Stimulated activated CD4-positive, alpha-beta T cell treated with anti-CD3 and anti-CD28 coated beads, Interleukin-12 subunit alpha, Interleukin-12 subunit beta, amount 100 ng/mL, for 24 hours (primary cell): ENCODE measurements at places on chromosomes 6 and 20.

DNA sequence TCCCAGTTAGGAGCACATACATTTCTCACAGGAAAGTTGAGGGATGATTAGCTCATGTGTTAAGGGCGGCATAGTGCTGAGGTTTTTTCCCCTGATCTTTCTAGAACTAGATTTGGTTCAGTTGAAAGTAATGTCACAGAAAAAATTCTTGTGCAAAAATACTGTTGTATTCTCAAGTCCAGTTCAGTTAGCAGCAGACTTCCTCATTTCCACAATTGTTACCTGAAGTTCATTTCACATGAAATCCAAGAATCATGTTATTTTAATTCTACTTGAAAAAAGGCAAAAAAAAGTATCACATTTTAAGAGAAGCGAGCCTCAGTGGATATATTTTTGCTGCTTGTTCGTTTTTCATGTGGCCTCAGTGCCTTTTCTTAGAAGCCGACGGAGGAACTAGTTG, 227.8 kb downstream of the TMEM242 start:
- no peak for DNase-seq

DNA sequence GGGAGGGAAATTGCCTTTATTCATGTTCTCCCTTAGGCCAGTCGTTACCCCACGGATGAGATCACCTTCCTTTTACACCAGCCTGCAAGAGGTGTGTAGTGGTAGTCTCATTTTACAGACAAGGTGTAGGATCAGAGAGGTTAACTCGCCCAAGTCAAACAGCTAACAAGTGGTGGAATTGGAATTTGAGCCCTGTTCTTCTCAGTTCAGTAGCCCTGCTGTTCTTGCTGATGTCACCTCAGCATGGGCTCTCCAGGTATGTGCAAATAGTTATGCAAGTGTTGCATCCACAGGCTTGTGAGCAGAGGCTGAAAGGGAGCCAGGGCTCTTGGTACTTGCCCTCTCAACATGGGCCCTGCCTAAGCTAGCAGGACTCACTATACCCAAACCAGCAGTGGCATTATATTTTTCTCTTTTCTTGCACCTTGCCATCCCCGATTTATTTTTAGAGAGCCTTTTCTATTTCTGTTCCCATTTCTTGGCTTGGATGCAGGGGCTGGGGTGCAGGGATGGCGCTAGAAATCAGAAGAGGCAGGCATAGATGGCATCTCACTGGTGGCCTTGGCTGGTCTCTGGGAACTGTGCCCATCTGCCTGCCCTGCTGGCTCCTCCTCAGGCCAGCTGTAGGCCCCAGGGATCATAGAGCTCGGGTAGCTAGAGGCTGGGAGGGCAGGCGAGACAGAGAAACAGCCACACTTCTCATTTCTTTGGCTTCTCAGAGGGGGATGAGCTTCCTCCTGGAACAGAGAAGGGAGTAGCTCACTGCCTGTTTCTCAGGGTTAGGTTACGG, 18.2 kb downstream of the PPARD start:
- DNase-seq: no peak

- no peak for DNase-seq
Observed at GRCh38 chr6:94254689-94255088, 835.3 kb upstream of the EPHA7 start.

DNA sequence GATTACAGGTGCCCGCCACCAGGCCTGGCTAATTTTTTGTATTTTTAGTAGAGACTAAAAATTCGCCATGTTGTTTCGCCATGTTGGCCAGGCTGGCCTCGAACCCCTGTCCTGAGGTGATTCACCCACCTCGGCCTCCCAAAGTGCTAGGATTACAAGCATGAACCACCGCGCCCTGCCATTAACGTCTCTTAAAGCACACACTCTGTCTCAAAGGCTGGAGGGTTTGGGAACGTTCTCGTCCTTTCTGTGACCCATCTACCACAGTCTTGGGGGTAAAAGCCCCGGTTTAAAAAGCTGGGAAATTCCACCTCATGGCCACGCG, 57.8 kb upstream of the ARID1B start:
- no peak for DNase-seq

GRCh38 chr6:149608381-149608982, 40.0 kb downstream of the KATNA1 start:
- DNase-seq: no peak

- DNase-seq: no peak
Observed at GRCh38 chr6:17478223-17478907, 85.0 kb downstream of the CAP2 start.

- DNase-seq: no peak
Observed at GRCh38 chr6:32982702-32983492, 14.5 kb downstream of the BRD2 start.

DNA sequence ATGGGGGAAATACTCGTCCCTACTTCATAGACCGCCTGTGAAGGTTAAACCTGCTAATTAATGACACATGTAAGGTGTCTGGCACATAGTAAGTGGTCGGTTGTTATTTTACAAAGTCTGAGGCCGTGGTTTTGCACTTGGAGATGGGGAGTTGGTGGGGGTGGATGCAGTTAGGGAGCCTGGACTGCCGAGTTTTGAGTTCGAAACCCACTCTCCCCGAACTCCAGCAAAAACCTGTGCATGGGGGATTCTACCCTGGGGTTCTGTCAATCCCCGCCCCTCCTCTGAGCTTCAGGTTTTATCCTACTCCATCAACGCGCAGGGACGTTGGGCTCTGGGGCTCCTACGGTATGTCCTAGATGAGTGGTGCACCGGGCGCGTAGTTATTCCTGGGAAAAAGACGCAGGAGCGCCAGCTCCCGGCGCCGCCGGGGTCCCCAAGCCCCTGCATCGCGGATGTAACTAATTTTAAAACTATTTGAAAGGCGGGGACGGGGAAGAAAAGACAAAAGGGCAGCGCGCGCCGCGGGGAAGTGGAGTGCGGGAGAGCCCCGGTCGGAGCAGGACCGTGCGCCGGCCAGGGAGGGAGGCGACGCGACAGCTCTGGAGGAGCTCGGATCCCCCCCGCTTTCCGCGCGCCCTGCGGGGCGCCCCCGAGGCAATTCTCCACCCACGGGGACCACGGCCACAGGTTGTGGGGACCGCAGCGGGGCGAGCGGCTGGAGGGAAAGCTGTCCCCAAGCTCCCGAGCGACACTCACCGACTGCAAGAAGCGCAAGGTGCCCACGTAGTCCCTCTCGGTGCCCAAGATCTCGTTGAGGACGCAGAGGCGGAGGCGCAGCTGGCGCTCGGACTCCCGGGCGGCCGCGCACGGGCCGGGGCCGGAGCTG, 672 bp downstream of the PREX1 start:
- no peak for DNase-seq

- no peak for DNase-seq
Observed at GRCh38 chr6:161744211-161745067, 470.6 kb upstream of the AGPAT4 start.

GRCh38 chr6:24922170-24922569, 13.6 kb downstream of the RIPOR2 start:
- DNase-seq: no peak

DNA sequence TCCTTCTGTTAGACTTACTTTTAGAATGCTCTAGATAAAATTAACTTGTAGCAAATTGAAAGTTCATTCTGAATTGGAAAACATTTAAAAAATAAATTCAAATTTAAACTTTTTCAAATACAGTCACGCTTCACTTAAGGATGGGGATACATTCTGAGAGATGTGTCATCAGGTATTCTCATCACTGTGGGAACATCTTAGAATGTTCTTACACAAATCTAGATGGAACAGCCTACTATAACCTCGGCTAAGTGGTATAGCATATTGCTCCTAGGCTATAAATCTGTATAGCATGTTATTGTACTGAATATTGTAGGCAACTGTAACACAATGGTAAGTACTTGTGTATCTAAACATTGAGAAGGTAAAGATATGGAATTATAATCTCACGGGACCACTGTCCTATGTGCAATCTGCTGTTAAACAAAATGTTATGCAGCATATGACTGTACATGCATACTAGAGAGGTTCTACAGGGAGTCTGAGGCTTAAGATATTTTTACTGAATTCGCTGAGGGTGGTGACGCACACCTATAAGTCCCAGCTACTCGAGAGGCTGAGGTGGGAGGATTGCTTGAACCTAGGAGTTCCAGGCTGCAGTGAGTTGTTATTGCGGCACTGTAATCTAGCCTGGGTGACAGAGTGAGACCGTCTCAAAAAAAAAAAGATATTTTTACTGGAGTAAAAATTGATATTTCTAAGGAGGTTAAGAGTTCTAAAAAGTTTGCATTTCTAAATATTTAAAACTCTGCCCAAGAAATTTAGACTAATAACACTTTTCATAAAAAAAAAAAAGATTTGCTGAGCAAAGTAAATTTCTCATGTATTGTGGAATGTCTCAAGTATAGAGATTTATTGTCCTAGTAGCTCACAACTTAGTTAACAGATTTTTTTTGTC, 87.3 kb upstream of the TULP1 start:
- no peak for DNase-seq

- DNase-seq: no peak
Observed at GRCh38 chr6:52392944-52393343, 27.2 kb upstream of the EFHC1 start.

- no peak for DNase-seq
Observed at GRCh38 chr20:2751347-2751877, 49.0 kb downstream of the CPXM1 start.

GRCh38 chr6:149694921-149695320, 23.0 kb downstream of the LATS1 start:
- DNase-seq: no peak

DNA sequence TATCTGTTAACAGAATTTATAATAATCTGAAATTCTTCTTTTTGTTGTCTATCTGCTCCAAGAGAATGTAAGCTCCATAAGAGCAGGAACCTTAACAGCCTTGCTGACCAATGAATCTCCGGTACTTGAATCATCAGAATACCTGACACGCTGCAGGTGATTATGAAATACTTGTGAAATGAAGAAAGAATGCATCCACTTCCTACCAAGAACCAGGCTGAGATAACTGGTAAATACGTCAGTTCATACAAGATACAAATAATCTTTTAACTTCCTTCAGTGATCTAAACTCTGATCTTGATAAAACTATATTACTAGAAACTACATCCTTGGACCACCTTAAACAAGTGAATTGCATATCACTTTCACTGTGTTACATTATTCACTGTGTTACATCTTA, 116.2 kb downstream of the MAP3K5 start:
- no peak for DNase-seq

GRCh38 chr6:55968926-55969325, 93.5 kb upstream of the BMP5 start:
- no peak for DNase-seq

GRCh38 chr20:11901127-11901526, 16.6 kb upstream of the BTBD3 start:
- no peak for DNase-seq

DNA sequence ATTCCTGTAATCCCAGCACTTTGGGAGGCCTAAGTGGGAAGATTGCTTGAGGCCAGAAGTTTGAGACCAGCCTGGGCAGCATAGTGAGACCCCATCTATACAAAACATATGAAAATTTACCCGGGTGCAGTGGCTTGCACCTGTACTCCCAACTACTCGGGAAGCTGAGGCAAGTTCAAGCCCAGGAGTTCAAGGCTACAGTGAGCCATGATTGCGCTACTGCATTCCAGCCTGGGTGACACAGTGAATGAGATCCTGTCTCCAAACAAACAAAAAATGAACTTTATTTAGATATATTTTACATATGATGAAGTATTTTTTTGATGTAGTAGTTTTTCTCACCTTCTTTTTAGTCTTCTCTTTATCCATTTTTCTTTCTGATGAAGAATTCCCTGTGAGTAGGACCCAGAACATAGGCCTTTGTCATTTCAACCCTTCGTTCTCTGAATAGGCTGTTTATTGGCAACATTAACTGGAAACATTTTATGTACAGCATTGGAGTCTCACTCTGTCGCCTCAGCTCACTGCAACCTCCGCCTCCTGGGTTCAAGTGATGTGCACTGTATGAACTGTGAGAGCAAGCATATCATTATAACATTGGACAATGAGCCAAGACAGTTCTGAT, 10.9 kb downstream of the KIF3B start:
- no peak for DNase-seq

DNA sequence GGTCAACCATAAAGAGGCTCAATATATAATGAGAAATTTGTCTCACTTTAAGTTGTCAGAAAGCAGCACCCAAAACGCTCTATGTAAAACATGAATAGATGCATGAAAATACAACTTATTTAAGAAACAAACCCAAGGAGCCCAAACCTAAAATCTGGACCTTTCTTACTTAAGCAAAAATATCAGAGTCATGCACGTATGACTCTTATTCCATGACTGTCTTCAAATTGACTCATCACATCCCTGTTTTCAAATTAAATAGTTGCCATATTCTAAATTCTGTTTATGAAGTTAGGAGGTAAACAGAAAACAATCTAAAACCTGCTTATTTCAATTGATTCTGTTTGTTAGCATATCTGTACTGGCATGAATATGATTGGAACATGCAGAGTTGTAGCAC, 42.1 kb downstream of the ANKRD6 start:
- no peak for DNase-seq

- DNase-seq: no peak
Observed at GRCh38 chr6:123804014-123804786, 535 bp downstream of the NKAIN2 start.

- DNase-seq: no peak
Observed at GRCh38 chr20:9689041-9689440, 149.8 kb downstream of the PAK5 start.

- DNase-seq: no peak
Observed at GRCh38 chr20:36482044-36482473, 59.3 kb upstream of the MYL9 start.

- peak; percentile 6 for DNase-seq
Observed at GRCh38 chr6:98946879-98947410, 801 bp downstream of the FBXL4 start.

- DNase-seq: no peak
Observed at GRCh38 chr6:56655249-56655648, 12.6 kb upstream of the DST start.

GRCh38 chr20:50750145-50750671, 18.8 kb downstream of the PARD6B start:
- no peak for DNase-seq

- no peak for DNase-seq
Observed at GRCh38 chr6:38528196-38528965, 111.3 kb downstream of the BTBD9 start.
